Fibroblast of skin of abdomen (primary cell): ENCODE measurements at places on chromosomes 4 and X.

DNA sequence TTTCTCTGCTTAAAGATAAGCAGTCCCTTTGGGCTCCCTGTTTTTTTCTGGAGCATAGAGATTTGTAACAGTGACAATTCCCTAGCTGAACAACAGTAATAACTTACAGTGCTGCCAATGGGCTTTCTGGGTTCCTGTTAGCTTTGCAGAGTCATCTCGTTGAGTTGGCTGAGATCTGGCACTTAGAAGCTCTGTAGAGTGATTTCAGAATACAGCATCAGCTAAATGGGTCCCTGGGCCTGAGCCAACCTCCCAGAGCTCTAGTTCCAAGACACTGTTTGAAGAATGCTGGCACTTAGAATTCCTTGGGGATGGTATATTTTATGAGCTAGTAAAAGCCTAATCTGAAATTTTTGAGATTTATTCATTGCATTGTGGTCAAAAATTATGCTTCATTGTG lies 43.5 kb upstream of the SERTM2 start:
- DNase-seq: no peak

DNA sequence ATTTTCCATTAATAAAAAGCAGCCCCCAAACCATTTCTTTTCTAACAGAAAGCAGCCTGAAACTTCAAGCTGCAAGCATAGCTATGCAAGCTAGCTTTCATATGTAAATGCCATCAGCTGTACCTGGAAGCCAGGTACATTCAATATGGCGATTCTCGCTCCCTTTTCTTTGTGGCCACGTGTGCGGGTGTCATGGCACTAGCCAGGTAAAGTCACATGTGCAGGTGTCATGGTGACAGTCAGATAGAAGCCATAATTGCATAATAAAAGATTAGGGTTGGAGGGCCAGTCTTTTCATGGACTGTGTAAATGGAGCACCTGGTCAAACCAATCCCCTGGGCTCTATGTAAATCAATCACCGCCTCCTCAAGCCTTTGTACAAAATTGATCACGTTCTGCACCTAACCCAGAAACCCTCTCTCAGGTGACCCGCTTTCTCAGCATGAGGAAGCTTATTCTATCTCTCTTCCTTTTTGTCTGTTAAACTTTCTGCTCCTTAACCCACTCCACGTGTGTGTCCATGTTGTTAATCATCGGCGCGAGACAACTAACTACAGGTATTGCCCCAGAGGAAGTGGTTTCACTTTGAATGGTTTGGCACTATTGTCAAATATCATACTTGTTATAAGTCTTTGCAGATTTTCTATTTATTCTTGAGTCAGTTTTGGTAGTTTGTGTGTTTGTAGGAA lies 18.0 kb upstream of the RHOXF2 start:
- DNase-seq: no peak

- DNase-seq: peak; percentile 24
Observed at GRCh38 chrX:118724775-118725174, 2.6 kb upstream of the IL13RA1 start.

GRCh38 chr4:138599965-138600364 lies 357.8 kb upstream of the SLC7A11 start:
- DNase-seq: no peak

DNA sequence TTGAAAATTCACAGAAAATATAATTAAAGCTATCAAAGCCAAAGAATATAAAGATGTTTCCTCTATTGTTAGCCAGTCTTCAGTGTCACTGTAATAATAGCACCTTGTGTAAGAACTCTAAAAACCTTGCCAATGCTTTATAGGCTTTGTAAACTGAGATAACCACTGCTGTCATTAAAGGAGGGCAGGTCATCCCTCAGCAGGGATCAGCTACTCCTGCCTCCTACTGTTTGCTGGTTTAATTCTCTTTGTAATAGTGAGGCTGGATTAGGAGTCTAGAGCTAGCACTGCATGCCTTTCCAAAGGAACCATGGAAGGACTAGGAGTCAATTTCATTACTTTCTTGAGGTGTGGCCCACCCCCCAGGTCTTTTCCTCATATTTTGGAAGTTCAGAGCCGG lies 46.2 kb downstream of the FHIP1A start:
- no peak for DNase-seq

DNA sequence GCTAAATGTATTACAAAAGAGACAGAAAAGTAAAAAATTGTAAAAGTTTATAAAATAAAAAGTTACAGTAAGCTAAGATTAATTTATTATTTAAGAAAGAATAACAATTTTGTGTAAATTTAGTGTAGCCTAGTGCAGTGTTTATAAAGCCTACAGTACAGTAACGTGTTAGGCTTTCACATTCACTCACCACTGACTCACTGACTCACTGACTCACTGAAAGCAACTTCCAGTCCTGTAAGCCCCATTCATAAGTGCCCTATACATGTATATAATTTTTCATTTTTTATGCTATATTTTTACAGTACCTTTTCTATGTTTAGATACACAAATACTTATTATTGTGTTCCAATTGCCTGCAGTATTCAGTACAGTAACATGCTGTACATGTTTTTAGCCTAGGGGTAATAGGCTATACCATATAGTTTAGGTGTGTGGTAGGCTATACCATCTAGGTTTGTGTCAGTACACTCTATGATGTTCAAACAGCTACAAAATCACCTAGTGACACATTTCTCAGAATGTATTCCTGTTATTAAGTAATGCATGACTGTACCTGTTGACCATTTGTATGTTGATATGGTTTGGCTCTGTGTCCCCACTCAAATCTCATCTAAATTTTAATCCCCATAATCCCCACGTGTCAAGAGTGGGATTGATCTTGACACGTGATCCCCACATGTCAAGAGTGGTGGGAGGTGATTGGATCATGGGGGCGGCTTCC lies 57.9 kb downstream of the CFAP299 start:
- DNase-seq: peak; percentile 73

GRCh38 chr4:15779306-15779705 lies 1.2 kb downstream of the CD38 start:
- DNase-seq: peak; percentile 58

DNA sequence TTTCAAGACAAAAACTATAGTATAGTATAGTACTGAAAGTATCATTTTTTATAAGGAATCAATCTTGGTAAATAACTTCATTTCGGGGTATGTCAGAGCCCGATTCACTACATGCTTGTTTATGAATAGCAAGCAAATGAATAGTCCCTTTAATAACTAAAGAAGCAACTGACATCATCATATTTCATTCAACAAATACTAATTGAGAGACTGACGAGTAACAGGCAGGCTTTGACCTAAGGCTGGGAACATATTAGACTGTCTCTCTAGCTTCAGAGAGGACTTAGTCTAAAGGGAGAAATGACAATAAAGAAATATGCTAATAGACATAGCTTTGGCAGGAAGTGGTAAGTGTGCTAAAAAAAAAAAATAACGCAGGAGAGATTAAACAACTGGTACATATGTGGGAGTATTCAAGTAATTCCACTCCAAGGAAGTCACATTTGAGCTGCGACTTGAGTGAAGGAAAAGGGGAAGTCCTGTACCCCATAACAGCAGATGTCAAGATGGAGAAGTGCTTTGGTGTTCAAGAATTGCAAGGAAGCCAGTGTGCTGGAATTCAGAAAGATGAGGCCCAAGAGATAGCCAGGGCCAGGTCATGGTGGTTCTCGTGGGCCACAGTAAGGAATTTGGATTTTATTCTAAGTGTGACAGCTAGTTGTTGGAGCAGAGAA lies 284.9 kb downstream of the FBXO8 start:
- DNase-seq: no peak

GRCh38 chr4:147714575-147715401 lies 17.1 kb upstream of the ARHGAP10 start:
- peak; percentile 93 for DNase-seq

DNA sequence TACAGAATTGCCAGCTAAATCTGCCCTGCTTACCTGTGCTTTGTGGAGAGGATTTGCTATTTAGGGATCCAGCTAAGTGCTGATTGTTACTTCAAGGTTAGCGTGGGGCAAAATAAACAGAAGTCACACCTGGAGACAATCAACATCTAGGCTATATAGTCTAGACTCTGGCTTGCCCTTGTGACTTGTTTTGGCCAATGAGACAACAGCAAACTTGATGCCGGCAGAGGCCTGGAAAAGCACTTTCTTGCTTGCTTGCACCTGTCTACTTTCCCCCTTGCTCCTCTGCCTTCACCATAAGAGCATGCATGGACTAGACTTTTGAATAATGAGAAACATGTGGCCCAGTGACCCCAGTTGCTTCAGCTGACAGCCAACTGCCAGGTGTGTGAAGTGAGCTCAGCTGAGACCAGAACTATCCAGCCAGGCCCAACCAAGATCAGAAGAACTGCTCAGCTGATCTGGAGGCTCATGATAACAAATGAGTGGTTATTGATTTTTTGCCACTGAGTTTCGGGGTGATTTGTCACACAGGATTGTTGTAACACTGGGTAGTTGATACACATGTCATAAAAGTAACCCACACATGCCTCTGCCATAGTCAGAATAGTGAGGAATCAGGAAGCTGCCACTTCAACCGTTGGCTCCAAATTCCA lies 164.4 kb downstream of the RBMX2 start:
- no peak for DNase-seq

GRCh38 chr4:71231129-71232055 lies 107.4 kb upstream of the SLC4A4 start:
- peak; percentile 61 for DNase-seq

DNA sequence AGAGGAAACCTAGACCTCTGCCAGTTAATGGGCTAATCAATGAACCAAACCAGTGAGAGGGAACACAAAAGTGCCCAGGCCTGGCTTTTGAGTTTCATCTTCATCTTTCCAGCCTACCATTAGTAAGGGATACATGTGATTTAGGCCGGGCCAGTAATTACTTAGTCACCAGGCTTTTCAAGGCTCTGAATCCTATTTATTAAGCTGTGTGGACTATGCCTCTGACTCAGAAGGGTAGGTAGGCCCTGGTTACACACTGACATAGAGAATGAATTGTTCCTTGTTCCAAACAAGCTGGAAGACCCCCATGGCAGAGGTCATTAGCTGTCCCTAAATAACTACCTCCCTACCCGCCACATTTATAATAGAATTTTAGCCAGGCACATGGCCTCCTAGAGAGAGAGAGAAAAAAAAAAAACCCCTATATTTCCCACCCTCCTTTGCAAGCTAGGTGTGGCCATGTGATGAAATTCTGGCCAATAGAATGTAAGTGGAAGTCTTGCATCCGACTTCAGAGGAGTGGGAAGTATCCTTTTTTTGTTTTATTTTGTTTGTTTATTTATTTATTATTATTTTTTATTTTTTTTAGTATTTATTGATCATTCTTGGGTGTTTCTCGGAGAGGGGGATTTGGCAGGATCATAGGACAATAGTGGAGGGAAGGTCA lies 112.3 kb upstream of the BCOR start:
- DNase-seq: peak; percentile 20

DNA sequence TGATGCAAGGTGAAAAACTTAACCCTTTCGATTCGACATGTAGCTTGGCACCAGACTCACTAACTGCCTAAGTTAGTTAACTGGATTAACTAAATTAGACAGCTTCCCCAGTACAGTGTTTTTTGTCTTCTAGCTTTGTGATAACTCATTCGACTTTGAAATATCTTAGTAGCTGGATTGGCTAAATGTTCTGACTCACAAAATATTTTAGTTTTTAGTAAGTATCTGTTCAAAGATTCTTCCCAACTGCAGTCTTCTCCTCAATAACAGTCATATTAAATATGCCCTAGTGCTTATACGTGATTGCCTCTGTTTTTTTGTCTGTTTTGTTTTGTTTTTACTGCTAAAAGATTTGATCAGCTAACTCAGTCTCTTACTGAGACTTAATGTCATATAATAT lies 102.9 kb downstream of the KCNIP4 start:
- peak; percentile 27 for DNase-seq

DNA sequence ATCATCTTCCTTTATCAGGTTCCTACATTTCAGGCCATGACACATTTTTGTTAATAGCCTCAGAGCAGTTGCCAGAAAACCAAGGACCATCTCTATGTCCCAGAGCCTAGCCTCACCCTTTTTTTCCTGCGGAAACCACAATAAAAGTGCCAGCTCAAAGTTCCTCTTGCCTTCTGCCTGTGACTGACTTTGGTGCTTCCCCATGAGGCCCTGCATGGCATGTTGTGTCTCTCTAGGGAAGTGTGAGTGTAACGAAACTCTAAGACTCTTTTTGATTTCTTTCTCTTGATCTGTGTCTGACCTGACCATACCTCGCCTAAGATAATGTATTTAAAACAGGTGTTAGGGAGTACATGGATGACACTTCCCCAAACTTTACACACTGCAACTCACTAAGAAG lies 642.3 kb upstream of the BOD1L1 start:
- no peak for DNase-seq

DNA sequence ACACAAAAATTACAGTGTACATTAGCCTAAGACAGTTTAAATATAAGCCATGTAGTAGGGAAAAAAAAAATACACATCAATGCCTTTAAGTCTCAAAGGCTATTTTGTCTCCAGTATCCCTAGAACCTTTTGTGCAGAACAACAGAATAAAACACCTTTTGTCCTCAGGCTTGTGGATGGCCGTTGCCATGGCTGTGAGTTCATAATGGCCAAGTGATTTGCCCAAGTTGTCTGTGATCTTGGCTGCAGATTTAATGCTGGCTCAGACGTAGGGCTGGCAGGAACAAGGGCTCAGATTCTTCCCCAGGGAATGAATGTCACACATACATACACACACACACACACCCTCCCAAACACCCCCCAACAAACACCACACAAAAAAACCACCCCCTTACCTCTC lies 25.3 kb downstream of the GPM6B start:
- DNase-seq: no peak

- peak; percentile 96 for DNase-seq
Observed at GRCh38 chr4:118289794-118290193, 63.0 kb downstream of the PRSS12 start.

DNA sequence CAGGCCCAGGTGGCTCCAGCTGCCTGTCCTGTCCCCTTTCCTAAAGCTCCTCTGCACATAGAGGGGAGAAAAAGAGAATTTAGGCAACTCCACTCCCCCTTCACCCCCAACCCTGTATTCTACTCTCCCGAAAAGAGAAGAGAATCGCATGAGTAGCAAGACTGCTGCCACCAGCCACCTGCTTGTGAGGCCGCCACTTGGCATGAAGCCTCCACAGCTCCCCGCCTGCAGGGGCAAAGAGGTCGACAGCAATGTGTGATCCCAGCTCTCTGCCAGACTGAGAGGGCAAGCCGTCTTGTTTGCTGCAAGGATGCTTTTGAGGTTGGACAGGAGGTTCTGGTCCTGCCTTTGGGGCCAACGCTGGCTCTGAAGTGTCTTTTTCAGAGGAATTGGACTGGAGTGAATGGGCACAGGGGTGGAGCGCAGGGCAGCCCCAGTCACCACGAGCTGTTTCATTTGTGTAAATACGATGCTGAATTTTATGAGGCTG lies 77.1 kb downstream of the STARD8 start:
- no peak for DNase-seq

DNA sequence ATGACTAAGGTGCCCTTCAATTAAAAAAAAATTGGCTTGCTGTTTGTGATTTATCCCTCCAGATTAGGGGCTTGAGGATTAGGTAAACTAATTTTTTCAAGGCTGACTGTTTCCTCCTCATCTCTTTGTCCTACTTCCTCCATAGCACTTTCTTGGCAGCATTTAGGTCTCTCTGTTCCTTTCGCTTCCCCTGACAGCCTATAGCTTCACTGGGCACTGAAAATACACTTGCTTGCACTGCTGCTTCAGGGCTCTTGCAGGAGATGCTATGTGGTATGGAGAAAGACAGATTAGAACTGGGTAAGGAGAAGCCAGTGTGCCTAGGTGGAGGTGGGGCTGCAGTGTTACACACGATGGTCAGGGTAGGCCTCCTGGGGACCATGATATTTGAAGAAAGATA lies 112.3 kb upstream of the SFRP2 start:
- no peak for DNase-seq
